Stimulated activated memory B cell treated with anti-CD40 and anti-IgM and Interleukin-4, amounts not matched to agents 10 μg/mL and 1 μg/mL and 100 μg/mL, for 72 hours (primary cell): ENCODE measurements at places on chromosomes 11 and 22.

- peak; percentile 76 for ATAC-seq
Observed at GRCh38 chr22:36286096-36286957, 33.4 kb downstream of the APOL1 start.

DNA sequence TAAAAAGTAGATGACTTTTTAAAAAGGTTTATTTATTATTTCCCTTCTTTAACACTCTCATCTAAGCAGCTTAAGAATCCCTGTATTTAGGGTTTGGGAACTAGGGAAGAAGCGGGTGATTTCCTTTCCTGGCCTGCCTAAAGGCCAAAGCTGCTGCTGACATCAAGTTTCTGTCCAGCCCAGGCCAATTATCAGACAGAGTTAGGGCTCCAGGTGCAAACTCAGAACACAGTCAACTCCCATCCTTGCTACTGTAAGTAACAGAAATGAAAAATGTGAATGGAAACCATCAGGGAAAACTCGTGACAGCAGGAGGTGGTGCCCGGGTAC is 108.9 kb downstream of the CCDC81 start:
- ATAC-seq: no peak

DNA sequence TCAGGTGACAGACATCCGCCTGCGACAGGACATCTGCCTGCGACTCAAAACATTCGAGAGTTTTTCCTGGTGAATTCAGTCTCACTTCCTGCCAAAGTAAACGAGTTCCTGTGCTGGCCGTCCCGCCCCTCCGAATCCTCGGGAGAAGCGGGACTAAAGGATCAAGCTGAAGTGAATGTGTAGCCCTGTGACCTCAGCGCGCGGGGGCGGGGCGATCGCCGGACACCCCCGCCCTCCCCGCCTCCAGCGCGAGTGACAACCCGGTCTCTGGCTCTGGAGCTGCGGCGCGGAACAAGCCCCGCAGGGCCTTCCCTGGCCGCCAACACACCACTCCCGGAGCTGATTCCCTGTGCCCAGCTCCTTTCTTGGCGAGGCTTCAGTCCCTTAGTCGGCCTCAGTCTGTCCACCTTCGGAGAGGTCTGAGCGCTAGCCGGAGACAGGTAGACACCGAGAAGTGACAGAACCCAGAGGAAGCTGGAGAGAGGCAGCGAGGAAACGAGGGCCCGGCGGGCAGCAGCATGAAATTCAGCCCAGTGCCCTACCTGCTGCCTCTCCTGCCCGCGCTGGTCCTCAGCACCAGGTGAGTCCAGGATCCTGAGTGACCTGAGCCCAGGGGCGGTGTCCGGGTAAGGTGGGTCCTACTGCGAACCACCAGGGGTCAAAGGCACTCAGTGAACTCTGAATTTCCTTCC is 766.4 kb upstream of the LUZP2 start:
- no peak for ATAC-seq

- peak; percentile 49 for ATAC-seq
Observed at GRCh38 chr22:45163099-45163450, 650 bp upstream of the NUP50 start.

DNA sequence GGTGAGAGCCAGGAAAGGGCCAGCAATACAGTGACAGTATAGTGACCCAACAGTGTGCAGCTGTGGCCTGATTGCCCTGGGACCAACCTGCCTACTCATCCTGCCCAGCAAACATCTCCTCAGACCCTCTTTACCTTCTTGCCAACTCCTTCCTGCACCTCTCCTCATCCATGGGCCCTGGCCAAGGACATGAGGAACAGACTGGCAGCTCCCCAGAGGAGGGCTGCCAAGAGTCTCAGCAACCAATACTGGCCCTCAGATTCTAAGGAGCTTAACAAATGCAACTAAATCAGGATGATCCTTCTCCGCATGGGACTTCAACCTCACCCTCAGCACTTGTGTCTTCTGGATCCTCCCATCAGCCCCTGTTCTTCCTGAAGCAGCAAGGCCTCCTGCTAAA is 77.0 kb downstream of the RPL27A start:
- ATAC-seq: no peak

- peak; percentile 76 for ATAC-seq
Observed at GRCh38 chr22:41092023-41092817, at the start of gene EP300. Gene EP300 (plus strand): TSS chr22:41092592. CDS start chr22:41093005, 413 bp downstream.

- peak; percentile 98 for ATAC-seq
Observed at GRCh38 chr22:40491990-40492631, 121.7 kb downstream of the SGSM3 start.

DNA sequence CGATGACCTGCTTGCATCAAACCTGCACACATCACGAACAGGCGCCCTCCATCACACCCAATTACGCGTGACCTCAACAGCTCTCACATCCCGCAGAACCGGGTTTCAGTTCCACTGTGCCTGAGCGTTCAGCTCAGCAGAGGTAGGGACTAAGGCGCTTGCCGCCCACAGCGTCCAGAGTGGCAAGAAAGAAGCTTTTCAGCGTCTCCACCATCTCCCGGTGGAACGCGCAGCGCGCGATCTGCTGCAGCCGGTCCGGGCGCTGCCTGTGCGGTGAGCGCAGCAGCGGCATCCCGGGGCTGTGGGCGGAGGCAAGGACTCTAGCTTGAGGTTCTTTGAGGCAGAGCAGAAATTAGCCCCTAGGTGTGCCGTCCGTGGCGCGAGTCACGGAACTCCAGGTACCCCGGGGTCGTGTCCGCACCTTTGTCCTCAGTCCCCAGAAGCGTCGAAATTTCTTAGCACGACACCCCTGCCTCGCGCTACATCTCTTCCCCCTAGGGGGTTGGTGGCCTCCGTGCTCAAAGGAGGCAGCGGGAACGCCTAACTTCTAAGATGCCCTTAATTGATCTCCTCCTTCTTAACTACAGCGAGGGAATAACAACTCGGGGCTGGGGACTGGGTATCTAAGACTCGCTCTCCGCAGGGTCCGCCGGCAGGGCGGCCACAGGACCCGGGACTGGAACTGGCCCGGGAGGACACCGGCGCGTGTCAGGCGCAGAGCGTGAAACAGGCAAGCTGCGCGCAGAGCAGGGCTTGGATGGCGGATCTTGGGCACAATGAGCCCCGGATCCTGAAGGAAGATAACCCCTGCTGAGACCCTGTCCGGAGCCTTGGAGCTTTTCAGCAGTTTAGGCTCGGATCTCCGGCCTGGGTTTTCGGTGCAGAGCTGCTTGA is 1.7 kb upstream of the CALCA start:
- ATAC-seq: peak; percentile 86

- no peak for ATAC-seq
Observed at GRCh38 chr22:21936151-21936775, 16.4 kb downstream of the PPM1F start.

- ATAC-seq: no peak
Observed at GRCh38 chr11:68524681-68525080, 64.1 kb downstream of the PPP6R3 start.

- no peak for ATAC-seq
Observed at GRCh38 chr11:116311206-116311605, 461.6 kb downstream of the BUD13 start.

GRCh38 chr22:22074634-22075381 is 92.2 kb upstream of the TOP3B start:
- no peak for ATAC-seq

DNA sequence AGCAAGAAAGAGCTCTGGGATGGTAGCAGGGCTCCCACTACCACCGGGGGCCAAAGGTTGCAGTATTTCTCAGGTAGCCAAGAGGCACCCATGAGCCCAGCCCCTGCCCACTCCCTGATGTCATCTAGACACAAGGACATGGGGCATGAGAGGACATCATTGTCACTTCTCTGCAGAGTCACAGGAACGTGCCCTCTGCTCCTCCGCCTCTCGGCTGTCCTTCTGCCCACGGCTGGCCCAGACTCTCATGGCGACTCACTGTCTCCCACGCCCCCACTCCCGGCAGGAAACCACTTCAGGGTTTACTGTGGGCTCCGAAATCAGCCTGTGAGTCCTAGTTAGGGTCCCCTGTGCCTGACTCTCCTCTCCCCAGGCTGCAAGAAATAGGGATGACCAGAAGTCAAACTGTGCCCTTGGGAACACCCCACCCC is 1.8 kb upstream of the GAL start:
- ATAC-seq: no peak

- ATAC-seq: no peak
Observed at GRCh38 chr11:108768370-108768769, 103.5 kb downstream of the DDX10 start.

GRCh38 chr11:9160166-9160565 is 68.8 kb upstream of the SCUBE2 start:
- peak; percentile 73 for ATAC-seq

DNA sequence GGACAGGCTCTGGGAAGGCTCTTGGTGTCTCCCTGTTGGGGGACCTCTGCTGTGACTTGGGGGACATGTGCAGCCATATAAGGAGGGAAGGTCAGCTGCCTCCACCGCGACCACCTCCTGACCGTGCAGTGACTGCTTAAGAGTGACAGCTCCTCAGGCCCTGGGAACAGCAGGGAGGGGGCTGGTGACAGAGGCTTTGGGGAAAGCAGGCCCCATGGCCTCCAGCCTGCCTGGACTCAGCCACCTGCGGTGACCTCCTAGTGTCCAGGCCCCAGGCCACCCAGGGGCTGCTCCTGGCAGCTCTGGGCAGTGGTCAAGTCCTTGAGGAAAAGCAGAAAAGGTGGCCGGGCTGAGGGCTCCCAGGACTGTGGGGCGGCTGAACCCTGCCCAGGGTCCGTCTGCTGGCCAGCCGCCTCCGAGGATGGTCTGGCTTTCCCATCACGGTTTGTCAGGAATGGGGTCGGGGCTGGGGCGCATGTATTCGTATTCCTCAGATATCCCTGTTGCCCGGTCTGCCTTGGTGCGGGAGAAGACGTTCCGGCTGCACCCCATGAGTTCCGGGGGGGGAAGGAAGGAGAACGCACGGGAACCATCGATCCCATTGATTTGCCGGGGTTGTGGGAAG is 96.8 kb downstream of the WNT7B start:
- no peak for ATAC-seq

DNA sequence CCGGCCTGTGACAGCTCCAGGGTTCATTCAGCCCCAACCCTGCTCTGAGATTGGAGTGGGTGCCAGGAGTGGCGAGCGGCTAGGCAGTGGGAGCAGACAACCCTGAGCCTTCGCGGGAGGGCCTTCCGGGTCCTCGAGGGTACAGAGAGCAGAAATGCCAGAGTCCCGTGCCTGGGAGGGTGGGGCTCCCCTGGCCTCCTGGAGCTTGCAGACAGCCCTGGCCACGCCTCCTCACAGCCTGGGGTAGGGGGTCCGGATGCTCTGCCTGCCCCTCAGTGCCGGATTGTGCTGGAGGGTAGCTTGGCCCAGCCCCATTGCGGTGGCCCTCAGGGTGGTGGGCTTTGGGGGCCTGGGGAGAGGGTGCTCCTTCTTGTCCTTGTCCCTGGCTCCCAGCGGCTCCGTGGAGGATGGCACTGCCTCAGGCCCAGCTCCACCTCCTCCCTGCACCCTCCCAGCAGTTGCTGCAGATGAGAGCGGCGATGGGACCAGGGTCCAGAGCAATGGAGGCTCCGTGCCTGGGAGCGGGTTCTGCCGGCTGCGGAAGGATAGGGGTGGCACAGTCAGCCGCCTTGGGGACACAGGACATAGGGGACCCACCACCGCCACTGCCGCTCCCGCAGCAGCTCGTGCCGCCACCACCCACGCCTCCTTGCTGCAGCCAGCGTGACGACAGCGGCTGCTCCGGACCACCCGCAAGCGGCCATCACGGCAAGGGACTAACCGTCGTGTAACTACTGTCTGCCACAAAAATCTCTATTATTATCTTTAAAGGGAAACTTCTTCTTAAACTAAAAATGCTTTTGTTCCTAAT is 34.9 kb upstream of the OR10G7 start:
- ATAC-seq: peak; percentile 63

GRCh38 chr22:33038836-33039235 is 19.3 kb downstream of the SYN3 start:
- no peak for ATAC-seq
